ENCODE measurements at places on chromosomes 1 and 21.

DNA sequence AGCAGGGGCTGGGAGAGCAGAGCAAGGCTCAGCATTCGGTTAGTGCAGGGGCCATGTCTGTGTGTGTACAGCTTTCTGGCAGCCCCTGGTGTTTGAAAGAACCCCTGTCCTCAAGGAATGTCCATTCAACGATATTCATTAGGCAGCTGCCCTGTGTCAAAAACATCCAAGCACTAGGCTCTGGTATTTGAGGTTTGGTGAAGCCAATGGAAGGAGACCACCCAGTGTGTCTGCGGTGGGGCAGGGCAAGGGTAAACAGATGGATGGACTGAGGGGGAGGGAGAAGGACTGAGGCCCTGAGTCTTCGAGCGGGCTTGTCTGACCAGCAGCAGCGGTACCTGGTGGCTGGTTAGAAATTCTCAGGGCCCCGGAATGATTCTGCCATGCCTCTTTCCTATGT, 155.6 kb upstream of the KLHDC7A start:
- ATAC-seq = no peak

- ATAC-seq = no peak
These were observed 8.1 kb downstream of the RGS8 start for GRCh38 chr1:182676274-182676673.

DNA sequence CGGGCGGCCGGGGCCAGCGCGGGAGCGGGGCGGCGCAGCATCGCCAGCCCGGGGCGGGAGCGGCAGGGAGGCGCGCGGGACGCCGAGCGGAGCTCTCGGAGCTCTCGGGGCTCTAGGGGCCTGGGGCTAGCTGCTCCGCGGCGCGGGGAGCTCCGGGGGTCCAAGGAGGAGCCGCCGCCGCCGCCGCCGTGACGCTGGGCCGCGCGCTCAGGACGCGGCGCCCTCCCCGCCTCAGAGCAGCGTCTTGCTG, 147 bp downstream of the CLSTN1 start:
- ATAC-seq = peak; percentile 49

DNA sequence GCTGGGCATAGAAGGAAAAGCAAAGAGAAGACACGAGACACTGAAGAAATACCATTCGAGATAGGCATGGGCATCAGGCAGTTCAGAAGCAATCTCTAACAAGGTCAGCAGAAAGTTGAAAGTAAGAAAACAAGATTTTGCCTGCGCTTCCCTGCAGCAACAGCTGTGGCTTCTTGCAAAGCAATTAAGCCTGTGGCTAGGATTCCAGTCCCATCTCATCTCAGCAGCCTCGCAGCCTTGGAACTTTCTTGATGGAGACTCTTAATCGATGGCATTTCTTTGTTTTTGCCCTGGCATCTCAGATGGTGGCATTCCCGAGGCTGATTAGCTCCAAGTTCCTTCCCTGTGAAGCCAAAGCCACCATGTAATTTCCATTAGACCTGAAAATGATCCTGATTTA, 64.6 kb upstream of the SPAG17 start:
- ATAC-seq = no peak

DNA sequence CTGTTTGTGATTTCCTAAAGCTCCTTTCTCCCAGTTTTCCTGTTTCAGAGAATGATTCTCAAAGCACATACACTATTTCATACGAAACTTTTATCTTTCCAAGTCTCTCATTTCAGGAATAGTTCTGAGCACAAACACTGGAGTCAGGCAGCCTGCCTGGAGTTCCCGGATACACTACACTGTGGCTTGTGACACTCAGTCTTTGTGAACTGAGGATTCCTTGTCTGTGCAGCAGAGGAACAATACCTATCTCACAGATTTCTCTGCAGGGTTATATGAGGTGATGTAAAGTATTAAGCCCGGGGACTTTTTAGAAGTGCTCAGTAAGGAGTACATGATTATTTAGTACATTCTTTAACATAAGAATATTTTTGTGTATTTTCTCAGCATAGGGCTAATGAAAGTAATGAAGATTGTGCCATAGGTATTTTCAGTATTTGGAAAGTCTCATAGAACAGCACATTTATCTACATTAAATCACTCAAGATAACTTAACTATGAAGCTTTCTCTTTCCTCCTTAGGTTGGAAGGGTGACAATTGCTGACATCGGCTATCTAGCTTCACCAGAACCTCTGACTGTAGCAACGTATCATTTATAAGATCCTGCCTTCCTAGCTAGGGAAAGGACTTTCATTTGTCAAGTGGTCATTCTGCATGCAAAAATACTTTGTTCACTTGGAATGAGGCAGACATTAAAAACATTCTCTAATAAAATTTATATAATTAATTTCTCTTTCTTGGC, 12.9 kb downstream of the GBP2 start:
- ATAC-seq = no peak

DNA sequence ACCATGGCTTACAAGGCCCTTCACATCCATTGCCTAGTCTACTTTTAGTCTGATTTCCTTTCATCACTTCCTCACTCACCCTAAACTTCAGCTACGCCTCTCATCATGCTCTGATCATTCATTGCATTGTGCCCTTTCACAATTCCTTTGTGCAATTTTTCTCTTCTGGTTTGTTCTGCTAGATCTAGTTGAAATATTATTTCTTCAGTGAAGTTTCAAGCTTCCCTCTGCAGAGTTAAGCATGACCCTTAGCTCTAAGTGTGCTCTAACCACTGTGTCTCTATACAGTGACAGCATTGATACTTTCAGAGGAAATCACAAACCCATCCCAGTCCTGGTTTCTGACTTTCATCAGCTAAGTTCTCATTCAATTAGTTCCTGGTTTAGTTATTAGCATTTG, 166.1 kb downstream of the PLA2G4A start:
- peak; percentile 22 for ATAC-seq

- no peak for ATAC-seq
These were observed 64.2 kb downstream of the VPS13D start for GRCh38 chr1:12294076-12294475.

- ATAC-seq = no peak
These were observed 26.4 kb downstream of the CAPN2 start for GRCh38 chr1:223738465-223739365.

DNA sequence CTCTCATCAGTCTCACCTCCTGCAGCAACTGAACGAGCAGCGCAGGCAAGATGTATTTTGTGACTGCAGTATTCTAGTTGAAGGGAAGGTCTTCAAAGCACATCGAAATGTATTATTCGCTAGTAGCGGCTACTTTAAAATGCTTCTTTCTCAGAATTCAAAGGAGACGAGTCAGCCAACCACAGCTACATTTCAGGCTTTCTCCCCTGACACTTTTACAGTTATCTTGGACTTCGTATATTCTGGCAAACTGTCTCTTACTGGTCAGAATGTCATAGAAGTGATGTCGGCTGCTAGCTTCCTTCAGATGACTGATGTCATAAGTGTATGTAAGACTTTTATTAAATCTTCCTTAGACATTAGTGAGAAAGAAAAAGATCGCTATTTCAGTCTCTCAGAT, 53.7 kb downstream of the ZBTB8A start:
- ATAC-seq = no peak

DNA sequence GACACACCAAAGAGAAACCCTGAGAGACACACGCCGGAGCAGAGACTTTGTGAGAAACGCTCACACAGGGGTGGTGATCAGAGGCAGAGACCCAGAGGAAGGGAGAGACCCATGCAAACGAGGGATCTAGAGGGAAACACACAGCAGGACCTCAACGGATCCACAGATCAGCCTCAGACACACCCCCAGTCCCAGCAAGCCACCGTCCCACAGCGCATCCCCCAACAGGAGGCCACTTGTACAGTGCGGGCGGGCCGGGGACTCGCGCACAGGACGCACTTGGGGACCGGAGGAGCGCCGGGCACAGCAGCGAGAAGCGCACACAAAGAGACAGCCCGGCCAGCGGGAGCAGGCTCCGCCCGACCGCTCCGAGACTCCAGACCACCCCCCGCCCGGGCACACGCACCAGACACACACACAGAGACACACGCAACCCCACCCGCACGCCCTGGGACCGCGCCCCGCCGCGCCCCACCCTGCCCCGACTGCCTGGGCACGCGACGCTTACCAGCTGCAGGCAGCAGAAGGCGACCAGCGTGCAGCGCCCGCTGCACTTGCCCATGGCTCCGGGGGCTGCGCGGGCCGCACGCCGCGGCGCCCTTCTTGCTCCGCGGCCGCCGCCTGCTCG, 587 bp downstream of the NKAIN1 start:
- ATAC-seq = peak; percentile 52

GRCh38 chr1:192929597-192929996, 120.8 kb downstream of the RGS2 start:
- no peak for ATAC-seq

- ATAC-seq = no peak
These were observed 281.0 kb downstream of the SMYD3 start for GRCh38 chr1:246226041-246226440.

DNA sequence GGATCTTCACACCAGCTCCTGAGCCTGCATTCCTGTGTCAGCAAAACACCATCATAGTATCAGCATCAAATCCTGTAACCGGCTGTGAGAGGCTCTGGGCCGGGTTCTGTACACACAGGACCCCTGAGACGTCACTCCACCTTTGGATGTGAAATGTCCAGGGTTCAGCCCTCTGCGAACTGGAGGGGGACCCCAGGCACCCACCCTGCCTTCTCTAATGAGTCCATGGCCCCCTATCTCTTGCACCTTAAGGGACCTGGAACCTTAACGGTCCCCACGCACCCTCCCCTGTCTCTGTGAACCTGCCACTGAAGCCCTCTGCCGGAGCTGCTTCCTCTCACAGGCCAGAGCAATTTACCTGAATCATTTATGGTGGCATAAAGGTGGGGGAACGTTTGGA, 257.8 kb downstream of the NPHP4 start:
- ATAC-seq = no peak

DNA sequence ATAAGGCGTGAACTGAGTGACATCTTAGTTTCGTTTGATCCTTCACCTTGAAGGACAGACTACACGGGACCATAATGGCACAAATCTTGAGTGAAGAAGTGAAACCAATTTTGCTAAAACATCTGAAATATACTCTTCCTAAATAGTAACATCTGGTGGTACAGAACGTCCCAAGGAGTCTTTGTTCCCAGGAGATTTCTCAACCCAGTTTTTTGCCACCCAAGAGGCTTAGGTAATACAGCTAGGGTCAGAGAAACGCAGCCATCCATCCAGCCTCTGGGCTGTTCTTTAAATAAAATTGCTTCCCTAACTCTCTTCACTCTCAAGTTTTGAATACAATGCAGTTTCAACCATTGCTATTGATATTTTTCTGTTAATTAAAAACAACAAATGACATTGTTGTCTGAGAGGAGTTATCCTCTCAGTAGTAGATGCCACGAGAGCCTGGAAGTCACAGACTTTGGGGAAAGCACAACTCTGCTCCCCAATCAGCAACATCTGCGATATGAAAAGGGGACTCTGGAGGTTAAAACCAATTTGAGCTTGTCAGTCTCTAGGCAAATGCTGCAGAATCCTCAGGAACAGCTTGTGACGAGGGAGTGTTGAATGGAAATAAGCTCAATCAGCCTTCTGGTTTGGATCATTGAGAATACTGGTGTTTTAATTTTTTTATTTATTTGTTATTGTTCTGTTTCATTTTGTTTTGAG, 394.3 kb upstream of the ADGRL2 start:
- ATAC-seq = no peak

GRCh38 chr1:93701629-93702028, 20.0 kb upstream of the BCAR3 start:
- ATAC-seq = peak; percentile 37

- no peak for ATAC-seq
These were observed 22.1 kb upstream of the SDC3 start for GRCh38 chr1:30930631-30931173.

DNA sequence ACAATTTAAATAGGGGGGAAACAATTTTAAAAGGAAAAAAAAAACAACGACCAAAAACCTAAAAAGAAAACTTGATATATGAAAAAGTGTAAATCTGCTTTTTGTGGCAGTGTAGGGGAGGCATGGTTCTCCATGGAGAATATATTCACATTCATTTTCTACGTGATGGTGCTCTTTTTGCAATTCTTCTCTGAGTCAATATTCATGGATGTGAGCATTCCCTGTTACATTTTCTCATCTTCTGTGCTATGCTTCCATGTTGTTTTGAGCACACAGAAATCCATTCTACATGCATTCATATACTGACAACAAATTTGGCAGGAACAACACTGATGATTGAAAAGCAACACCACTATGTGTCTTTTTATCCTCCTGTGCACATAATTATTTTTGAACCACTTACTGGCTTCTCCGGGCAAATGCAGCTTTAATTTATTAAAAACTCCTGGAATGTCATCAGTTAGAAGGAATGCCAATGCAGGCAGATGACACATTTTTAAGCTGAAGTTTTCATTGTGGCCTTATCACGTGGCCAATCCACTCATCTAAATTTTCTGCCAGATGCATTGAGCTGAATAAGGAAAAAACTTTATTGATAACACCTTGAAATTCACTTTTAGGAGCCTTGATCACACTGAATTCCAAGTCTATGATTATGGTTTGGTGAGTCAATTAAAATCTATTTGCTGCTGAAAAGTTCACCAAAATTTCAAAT, 590.6 kb downstream of the NUF2 start:
- no peak for ATAC-seq

GRCh38 chr1:93437976-93438605, 9.8 kb upstream of the FNBP1L start:
- peak; percentile 66 for ATAC-seq

- ATAC-seq = no peak
These were observed 1.6 kb downstream of the E2F2 start for GRCh38 chr1:23529146-23530086.

GRCh38 chr1:233566886-233567285, 47.0 kb upstream of the KCNK1 start:
- no peak for ATAC-seq

GRCh38 chr1:6027591-6027990, 18.1 kb upstream of the KCNAB2 start:
- no peak for ATAC-seq

All from stimulated activated memory B cell treated with anti-CD40 and anti-IgM and Interleukin-4, amounts not matched to agents 10 μg/mL and 1 μg/mL and 100 μg/mL, for 72 hours (primary cell).